HuH-7.5 (cell line): ENCODE measurements at places on chromosomes 3 and 15.
A peak's percentile ranks its signal among the peaks of the same experiment; 100 is the strongest.

DNA sequence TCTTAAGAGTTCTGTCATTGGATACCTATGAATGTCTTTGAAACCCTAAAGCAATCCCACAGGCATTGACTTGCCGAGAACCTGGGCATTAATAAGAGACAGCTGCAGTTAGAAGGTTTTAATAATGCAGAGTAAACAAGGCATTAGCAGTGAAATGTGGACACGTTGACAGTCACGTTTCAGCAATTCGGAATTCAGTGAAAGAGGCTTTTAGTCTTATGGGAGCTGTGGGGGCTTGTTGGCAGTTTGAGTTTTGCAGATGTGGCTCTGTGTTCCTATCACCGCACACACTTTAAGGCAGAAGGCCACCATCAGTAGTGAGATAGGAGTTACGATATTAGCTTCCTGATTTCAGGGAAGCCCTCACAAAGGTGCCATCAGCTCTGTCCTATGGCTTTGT, 145.2 kb upstream of the NUDT16 start:
- no peak for DNase-seq

- no peak for DNase-seq
Measured at GRCh38 chr15:70050441-70050840, 47.3 kb downstream of the TLE3 start.

DNA sequence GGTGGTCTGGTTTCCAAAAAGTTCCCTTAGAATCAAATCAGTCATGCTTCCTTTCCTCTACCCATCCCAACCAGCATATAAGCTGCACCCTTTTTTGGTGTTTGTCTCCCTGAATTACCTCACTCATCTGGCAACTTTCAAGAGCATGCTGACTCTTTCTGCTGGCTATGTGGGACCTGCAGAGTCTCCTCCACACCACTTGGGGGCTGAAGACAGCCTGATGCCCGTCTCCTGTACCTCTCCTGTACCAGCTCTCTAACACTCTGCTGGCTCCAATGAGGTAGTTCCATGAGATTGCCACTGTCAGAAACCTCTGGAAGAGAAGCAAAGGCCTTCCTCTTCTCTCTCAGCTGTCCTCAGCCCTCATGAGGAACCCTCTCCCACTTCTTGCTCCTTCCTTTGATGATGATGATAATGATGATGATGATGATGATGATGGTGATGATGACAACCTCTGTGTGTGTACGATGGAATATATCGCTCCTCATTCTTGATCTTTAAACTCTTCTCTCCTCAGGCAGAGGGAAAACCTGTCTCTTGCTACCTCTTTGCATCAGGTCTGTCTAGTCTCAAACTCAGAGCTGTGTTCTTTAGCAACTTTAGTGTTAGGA, 257.5 kb downstream of the ZNF621 start:
- DNase-seq = no peak

GRCh38 chr3:127622031-127622430, 7.0 kb upstream of the PODXL2 start:
- no peak for DNase-seq

DNA sequence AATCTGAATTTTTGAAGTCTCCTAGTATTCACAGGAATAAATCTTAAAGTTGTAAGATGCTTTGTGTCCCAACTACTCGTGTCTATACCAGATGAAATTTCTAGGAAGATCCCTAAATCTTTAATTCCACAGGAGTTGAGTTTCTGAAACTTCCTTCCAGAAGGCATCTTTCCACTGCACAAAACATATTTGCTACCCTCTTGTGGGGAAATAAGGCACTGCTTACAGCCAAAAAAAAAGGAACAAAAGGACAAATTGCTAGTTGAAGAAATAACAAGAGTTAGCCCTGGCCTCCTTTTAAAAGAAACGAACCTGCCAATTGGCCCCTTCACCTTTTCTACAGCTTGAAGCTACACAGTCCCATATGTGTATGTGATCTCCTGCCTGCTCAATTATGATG, 54.0 kb downstream of the TAFA4 start:
- DNase-seq = no peak

DNA sequence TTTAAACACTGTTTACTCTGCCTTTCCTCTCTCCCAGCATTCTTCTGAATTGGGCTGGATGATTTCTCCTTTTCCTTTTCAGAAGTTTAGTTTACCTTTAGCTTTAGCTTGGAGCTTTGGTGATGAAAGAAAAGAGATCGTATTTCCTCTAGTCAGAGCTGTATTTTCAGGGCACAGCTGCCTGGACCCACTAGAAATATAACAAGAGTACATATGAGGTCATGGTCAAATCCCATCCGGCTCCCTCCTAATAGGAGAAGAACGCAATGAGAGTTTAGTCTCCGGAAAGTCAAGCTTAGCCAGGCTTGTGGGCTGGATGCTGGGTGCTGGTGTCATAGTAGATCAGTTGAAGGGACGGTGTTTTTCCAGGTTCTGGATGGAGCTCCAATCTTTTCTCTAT, 177.1 kb upstream of the PFN2 start:
- no peak for DNase-seq

- DNase-seq = no peak
Measured at GRCh38 chr15:89021224-89021623, 67.0 kb upstream of the ABHD2 start.

GRCh38 chr3:119257654-119258410, 17.2 kb upstream of the B4GALT4 start:
- no peak for DNase-seq

GRCh38 chr3:14598143-14598569, 53.4 kb upstream of the CCDC174 start:
- peak; percentile 88 for DNase-seq

DNA sequence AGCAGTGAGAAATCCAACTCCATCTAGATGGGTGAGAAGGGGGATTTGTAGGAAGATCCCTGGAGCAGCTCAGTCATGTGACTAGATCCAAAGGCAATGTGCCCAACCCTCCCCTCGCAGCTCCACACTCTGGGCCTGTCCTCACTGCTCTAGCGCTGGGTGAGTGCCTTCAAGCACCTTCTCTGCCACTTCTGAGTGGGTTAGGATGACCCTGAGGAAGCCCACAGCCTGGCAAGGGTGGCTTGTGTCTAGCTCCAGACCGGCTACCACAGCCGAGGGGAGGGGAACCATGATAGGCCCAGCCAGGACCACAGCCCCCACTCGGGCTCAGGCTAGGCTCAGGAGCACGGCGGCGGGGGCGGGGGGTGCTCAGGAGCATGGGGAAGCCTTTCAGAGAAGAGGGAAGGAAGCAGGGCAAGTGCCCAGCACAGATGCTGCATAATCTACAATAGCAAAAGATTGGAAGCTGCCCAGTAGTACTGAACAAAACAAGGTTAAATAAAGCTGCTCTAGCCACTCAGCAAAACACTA, 1.7 kb downstream of the SPATA12 start:
- no peak for DNase-seq

DNA sequence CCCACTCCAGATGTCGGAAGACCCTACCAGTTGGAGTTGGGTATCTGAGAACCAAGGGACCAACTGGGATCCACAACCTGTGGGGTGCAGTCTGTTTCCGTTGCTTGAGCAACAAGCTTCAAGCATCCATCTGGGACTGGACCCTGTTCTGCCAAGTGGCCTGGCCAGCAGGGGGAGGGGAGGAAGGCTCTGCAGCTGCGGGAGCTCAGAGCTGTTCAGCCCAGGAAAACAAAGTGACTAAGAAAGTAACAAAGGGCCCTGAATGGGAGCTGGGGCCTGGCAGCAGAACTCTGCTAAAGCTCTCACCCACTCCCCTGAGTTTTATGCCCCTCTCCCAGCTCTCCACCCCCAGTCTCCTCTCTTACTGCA, 2.7 kb downstream of the TYRO3 start:
- no peak for DNase-seq
